ENCODE measurements at places on chromosomes 12 and 14. TPM values are rescaled to one million over a fixed set of nuclear protein-coding genes. Genes with fewer than 3 reads are reported as not detected.

- H3K36me3 ChIP-seq = no peaks in the 10 kb centered on the region
- no peak for DNase-seq
- no peaks in the 10 kb centered on the region for H3K27me3 ChIP-seq
- H3K27ac ChIP-seq = no peak overlapping the region
- H3K4me3 ChIP-seq = no peak overlapping the region
Measured at GRCh38 chr12:23803540-23803939, 145.9 kb downstream of the SOX5 start.

Gene REM2
- total RNA-seq = 1.4 TPM

GRCh38 chr12:89350630-89351488 lies 1.4 kb downstream of the DUSP6 start:
- peaks cover 8% of the 10 kb centered on the region for H3K36me3 ChIP-seq
- peaks cover 80% of the 10 kb centered on the region for H3K4me1 ChIP-seq
- H3K27me3 ChIP-seq = no peaks in the 10 kb centered on the region
- peak overlapping the region; percentile 82 for H3K27ac ChIP-seq
- DNase-seq = peak; percentile 23

- H3K27me3 ChIP-seq = no peaks in the 10 kb centered on the region
- H3K4me1 ChIP-seq = no peaks in the 10 kb centered on the region
- peaks cover 38% of the 10 kb centered on the region for H3K36me3 ChIP-seq
Measured at GRCh38 chr12:62581288-62582064, 114.8 kb downstream of the MON2 start.

Gene MCRS1
- total RNA-seq = 82.2 TPM

GRCh38 chr14:101196051-101196712 lies 292.7 kb upstream of the RTL1 start:
- no peaks in the 10 kb centered on the region for H3K36me3 ChIP-seq
- no peak overlapping the region for H3K27ac ChIP-seq
- H3K4me3 ChIP-seq = no peak overlapping the region
- no peaks in the 10 kb centered on the region for H3K4me1 ChIP-seq
- DNase-seq = no peak

DNA sequence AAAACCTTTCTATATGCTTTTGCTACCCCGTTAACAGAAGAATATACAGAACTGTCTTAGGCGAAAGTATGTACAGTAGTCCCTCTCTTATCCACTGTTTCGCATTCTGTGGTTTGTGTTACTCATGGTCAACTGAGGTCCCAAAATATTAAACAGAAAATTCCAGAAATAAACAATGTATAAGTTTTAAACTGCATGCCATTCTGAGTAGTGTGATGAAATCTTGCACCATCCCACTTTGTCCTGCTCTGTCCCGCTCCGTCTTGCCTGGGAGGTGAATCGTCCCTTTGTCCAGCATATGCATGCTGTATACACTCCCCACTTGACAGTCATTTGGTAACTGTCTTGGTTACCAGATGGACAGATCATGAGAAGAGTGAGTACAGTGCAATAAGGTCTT lies 70.1 kb upstream of the STRN3 start:
- H3K27me3 ChIP-seq = no peaks in the 10 kb centered on the region
- H3K4me3 ChIP-seq = no peak overlapping the region
- no peak overlapping the region for H3K27ac ChIP-seq
- peaks cover 46% of the 10 kb centered on the region for H3K36me3 ChIP-seq
- DNase-seq = no peak

DNA sequence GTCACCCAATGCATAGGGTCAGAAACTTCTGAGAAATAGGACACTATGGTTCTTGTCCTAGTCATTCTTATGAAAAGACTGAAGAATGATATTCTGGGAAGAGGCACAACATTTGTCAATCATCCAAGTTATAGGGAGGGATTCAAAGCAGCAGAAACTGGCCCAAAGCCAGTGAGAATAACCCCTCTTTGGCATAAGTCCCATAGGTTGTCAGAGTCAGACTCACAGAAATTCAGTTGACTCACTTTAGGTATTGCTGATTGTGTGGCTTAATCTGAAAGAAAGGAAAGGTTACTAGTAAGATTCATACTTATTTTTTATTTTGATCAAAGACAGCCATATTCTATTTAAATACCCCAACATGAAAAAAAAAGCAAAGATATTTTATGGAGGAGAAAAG lies 151.0 kb downstream of the SRGAP1 start:
- no peaks in the 10 kb centered on the region for H3K4me1 ChIP-seq
- H3K4me3 ChIP-seq = no peak overlapping the region
- no peak overlapping the region for H3K27ac ChIP-seq
- no peaks in the 10 kb centered on the region for H3K36me3 ChIP-seq
- no peaks in the 10 kb centered on the region for H3K27me3 ChIP-seq

GRCh38 chr14:23041729-23042128 lies 283 bp upstream of the PSMB11 start:
- peaks cover 2% of the 10 kb centered on the region for H3K27me3 ChIP-seq
- H3K27ac ChIP-seq = no peak overlapping the region
- no peak overlapping the region for H3K4me3 ChIP-seq
- DNase-seq = no peak
- no peaks in the 10 kb centered on the region for H3K36me3 ChIP-seq
- H3K4me1 ChIP-seq = no peaks in the 10 kb centered on the region

DNA sequence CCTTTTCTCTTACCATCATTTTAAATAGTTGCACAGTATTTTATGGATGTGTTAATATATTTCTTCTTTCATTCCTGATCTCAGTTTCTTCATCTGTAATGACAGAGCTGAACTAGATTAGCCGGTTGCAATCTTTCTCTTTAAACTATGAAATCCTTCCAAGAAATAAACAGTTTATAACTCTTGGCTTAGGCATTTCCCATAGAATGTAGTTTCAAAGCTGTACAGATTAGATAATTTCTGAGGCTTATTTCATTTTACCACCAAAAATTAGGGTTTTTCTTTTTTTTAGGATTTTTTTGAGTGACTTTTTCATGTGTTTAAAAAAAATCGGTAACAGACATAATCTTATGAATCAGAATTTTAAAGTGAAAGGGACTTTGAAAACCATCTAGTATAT lies 144.0 kb downstream of the RAD51B start:
- peaks cover 14% of the 10 kb centered on the region for H3K36me3 ChIP-seq
- no peak overlapping the region for H3K27ac ChIP-seq
- DNase-seq = no peak
- H3K27me3 ChIP-seq = no peaks in the 10 kb centered on the region

DNA sequence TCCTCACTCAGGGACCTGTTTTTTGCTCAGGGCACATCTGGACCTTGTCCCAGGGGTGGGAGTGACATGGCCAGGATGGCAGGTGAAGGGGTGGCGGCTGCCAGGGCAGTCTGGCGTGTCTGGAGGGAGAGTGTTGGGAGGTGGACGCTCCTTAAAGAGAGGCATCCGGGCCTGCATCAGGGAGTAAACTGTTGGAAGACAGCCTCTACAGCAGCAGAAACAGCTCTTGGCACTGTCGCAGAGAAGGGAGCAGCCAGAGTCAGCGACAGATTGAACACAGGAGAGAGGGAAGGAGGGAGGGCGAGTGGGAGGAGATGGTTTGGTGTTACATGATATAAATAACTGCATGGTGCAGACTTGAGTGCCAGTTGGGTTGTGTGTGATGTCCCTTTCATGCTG lies 52.8 kb downstream of the IGF1 start:
- H3K4me1 ChIP-seq = no peaks in the 10 kb centered on the region
- H3K4me3 ChIP-seq = no peak overlapping the region

GRCh38 chr12:49358483-49359141 lies 8.7 kb upstream of the SPATS2 start:
- no peak for DNase-seq
- no peak overlapping the region for H3K27ac ChIP-seq
- no peak overlapping the region for H3K4me3 ChIP-seq
- H3K36me3 ChIP-seq = no peaks in the 10 kb centered on the region
- peaks cover 2% of the 10 kb centered on the region for H3K4me1 ChIP-seq

DNA sequence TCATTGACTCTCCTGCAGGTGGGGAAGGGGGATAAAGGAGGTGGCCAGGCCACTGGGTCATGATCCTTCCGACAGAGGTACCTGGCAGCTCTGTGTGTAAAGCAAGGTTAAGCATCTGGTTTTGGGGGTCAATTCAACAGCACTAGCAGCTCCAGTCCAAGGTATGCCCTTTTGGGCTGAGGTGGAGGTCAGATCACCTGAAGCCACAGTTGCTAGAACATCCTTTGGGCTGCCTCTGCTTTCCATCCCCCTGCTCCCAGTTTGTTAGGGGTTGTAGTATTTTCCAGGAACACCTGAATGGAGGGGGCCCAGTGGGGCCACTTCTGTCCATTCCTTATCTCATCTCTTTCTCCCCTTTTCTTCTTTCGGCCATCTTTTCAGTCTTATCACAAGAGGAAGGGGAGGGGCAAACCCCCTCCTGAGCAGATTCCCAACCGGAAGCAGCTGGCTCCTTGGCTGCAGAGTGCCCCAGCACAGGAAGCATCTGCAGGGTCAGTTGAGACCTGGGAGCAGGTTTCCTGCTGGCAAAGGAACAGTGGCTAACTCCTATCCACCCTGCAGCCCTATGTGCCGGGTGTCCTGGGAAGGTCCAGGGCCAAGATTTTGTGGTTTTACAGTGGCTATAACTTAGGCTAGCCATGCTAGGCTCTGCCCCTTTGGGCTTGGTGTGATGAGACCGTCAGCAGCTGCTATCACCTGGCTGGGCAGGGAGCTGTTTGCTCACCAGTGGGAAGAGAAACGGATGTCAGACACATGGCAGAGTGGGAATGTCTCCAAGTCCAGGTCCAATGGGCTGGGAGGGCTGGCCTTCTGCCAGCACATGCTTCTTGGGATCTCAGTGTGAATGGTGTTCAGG lies 40.2 kb downstream of the SH2B3 start:
- peaks cover 68% of the 10 kb centered on the region for H3K36me3 ChIP-seq
- peak overlapping the region; percentile 78 for H3K27ac ChIP-seq
- no peaks in the 10 kb centered on the region for H3K27me3 ChIP-seq
- no peak for DNase-seq

DNA sequence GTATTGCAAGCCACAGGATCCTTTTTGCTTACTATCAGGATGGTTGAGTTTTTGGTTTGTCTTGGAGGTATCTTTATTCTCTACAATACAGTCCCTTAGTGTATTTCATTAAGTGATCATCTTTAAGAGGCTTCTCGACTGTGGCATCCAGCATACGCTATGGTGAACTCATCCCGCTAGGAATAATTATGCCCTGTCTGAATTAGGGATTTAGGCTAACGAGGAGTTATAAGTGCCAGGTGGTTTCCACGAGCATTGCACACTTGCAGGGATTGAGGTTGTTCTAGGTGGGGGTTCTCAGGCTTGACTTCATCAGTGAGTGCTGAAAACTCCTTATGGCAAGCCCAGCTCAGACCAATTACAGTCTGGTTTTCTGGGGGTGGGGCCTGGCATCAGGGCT lies 37.2 kb upstream of the RBM19 start:
- H3K4me3 ChIP-seq = no peak overlapping the region
- H3K36me3 ChIP-seq = no peaks in the 10 kb centered on the region
- DNase-seq = no peak
- H3K27ac ChIP-seq = no peak overlapping the region
- peaks cover 17% of the 10 kb centered on the region for H3K27me3 ChIP-seq
- H3K4me1 ChIP-seq = no peaks in the 10 kb centered on the region

DNA sequence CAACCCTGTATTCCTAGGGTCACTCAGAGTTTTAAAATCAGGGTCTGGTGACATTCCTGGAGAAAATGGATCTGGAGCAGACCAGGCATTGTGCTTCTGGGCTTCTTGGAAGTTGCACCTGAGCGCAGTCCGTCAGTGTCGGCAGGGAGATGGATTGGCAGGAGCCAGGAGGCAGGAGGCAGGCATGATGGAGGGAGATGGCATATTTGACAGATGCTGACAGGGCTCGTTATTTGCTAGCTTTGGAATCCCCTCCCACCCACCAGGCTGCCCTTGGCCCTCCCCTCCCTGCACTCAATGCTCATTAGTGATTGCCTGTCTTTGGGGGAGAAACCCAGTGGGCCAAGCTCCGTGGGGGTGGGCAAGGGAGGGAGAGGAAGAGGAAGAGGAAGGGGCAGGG lies 4.7 kb downstream of the CISTR start:
- peaks cover 39% of the 10 kb centered on the region for H3K27me3 ChIP-seq
- peaks cover 18% of the 10 kb centered on the region for H3K4me1 ChIP-seq
- H3K4me3 ChIP-seq = peak overlapping the region; percentile 44
- H3K36me3 ChIP-seq = no peaks in the 10 kb centered on the region

Gene GALNT9
- total RNA-seq = not detected

DNA sequence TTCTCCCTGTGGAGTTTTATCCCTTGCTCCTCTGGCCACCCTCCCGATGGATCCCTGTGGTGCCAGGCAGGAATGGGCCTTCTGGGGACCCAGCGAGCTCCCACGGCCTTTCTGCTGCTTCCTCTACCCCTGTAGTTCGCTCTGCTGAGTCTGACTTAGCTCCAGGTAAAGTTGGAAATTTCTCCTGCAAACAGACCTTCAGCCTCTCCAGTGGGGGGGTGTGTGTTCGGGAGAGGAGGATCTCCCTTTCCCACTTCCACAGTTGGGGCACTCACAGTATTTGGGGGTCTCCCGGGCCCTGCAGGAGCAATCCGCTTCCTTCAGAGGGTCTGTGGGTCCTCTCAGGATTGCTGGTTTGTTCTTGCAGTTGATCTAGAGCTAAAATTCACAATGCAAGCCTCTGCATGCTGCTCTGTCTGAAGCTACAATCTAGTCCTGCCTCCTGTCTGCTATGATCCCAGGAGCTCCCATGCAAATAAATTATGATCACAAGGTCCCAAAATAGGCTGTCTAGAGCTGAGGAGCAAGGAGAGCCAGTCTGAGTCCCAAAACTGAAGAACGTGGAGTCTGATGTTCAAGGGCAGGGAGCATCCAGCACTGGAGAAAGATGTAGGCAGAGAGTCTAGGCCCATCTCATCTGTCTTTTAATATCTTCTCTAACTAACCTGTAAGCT lies 18.3 kb downstream of the MTRFR start:
- no peak overlapping the region for H3K4me3 ChIP-seq
- no peak overlapping the region for H3K27ac ChIP-seq
- H3K36me3 ChIP-seq = peaks cover 59% of the 10 kb centered on the region
- H3K4me1 ChIP-seq = peaks cover 36% of the 10 kb centered on the region

Gene TAS2R9
- total RNA-seq = not detected

- DNase-seq = no peak
- no peak overlapping the region for H3K27ac ChIP-seq
- no peaks in the 10 kb centered on the region for H3K4me1 ChIP-seq
- no peaks in the 10 kb centered on the region for H3K27me3 ChIP-seq
Measured at GRCh38 chr14:86955771-86956354, 1037.1 kb downstream of the GALC start.

DNA sequence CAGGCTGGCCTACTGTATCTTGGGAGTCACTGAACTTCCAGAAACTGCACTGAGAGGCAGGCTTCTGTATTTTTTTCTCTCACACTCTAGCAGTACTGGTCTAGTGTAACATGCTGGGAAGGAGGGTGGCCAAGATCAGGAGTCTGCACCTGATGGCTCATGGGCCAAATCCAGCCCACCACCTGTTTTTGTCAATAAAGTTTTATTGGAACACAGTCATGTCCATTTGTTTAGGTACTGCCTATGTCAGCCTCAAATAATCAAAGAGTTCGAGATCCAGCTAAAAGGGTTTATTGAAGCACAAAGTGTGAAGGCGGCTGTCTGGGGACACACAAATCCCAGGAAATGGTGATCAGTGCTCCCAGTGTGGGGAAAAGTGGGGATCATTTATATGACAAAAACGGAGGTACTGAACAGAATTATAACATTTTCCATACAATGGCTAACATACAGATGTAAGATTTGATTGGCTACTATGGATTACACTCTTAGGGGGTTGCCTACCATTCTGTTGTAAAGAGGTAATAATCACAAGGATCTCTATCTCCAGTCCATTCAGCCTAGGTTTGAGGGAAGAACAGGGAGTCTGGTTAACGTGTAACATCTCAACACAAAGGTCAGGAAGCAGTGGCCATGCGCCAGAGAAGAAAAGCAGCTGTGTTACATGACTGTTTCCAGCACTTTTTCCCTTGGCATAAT lies 12.9 kb downstream of the USP30 start:
- no peak for DNase-seq
- H3K27ac ChIP-seq = no peak overlapping the region
- no peaks in the 10 kb centered on the region for H3K27me3 ChIP-seq
- peaks cover 35% of the 10 kb centered on the region for H3K36me3 ChIP-seq
- H3K4me1 ChIP-seq = peaks cover 2% of the 10 kb centered on the region

Gene SOAT2
- not detected for total RNA-seq
